ENCODE measurements at places on chromosomes 7 and 10.
A peak's percentile ranks its signal among the peaks of the same experiment; 100 is the strongest.

DNA sequence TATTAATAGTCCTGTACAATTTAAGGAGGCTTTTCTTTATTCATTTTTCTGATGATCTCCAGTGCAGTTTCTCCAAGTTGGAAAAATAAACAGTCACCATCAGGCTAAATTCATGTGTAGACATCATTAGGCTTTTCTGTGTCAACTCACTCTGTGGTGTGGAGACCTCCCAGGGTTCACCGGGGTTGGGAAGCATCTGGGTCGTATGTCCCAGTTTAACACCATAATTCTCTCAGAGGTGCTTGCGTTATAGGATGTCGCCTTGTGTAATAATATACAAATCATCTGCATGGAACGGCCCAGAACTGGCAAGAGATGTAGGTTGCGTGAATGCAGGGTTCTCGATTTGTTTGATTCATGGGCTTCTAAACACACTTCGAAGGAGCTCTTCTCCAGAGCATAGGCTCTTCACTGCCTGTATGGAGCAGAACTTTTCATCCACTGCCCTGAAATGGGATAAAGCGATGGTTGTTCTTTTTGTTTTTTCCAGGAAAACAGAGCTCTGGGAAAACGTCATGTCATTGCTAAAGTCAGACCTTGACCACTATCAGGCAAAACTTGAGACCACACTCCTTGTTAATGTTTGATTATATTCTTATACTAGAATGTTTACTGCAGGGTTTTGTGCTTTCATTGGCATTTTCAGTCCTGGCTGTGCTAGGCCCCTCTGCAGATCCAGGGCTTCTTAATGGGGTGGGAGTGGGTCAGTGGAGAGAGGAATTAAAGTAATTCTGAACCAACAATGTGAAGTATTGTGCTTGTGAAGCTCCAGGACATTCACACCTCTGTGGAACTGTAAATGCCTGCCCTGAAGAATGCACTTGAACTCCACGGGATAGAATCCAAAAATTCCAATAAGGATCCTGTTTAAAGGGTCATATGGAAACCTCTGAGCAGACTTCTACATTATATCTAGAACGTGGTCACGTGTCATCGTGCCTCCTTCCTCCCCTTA, 172.8 kb downstream of the TRIL start:
- DNase-seq, result no peak

DNA sequence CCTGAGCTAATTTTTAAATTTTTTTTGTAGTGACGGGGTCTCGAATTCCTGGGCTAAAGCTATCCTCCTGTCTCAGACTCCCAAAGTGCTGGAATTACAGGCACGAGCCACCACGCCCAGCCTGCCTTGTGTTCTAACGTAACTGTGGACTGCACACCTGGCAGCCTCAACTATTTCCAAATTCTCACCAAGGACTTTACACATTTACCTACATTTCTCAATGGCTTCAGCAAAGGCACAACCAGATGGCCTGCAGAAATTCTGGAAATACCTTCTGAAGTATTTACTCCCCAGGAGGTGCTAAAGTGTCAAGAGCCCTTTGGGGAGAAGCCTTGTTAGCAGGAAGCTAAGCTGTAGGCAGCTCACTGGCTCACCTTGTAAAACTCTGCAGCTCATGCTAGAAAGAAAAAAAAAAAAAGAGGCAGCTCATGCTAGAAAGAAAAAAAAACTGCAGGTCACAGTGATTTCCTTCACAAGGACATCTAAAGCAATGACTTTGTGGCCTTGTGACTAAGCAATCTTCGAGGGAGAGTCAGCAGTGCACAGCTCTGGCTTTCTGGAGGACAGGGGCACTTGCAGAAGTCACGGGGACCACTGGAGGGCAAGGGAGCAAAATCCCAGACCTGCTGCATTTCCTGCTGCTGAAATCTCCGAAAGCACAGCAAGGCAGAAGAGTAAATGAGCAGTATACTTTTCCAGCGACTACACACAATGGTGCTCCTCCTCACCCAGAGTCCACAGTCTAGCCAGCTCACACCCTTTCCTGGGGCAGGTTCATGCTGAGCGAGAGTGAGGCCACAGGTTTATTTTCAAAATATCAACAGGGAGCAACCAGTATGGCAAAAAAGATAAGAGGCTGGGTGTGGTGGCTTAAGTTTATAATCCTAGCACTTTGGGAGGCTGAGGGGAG, 40.4 kb downstream of the BAIAP2L1 start:
- DNase-seq, result no peak

GRCh38 chr10:11522821-11523245, 88.6 kb downstream of the USP6NL start:
- no peak for DNase-seq

DNA sequence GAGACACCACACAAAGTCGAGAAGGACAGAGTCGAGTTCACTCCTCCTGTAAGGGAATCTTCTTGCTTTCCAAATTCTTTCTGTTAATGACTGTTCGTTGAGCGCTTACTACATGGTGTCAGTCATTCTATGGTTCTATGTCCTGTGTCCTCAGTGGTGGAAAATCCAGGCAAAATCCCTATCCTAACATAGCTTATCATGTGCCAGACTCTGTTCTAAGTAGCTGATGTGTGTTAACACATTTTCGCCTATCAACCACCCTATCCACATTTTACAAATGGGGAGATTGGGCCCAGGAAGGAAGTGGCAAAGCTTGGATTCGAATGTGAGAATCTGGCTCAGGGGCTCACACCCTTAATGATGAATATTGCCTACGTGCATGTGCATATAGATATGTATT, 280.1 kb downstream of the GATA3 start:
- no peak for DNase-seq

DNA sequence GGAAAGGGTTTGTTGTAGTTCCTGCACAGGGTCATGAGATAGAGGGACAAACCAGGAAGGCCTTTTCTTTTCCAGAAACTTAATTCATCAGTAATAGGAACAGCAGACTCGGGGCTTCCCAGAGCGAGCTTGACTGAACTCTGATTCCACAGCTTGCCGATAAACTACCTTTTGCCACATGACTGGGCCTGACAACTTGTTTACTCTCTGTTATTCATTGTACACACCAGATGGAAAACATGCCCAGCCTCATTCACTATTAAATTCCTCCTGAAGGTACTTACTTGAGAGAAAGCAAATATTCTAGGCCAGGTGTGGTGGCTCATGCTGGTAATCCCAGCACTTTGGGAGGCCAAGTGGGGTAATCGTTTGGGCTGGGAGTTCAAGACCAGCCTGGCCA, 77.1 kb upstream of the FGFR2 start:
- DNase-seq, result no peak

- no peak for DNase-seq
These were observed 1.7 kb upstream of the DPYSL4 start for GRCh38 chr10:132184816-132185593.

- DNase-seq, result no peak
These were observed 244.4 kb downstream of the ZWINT start for GRCh38 chr10:56116684-56117083.

DNA sequence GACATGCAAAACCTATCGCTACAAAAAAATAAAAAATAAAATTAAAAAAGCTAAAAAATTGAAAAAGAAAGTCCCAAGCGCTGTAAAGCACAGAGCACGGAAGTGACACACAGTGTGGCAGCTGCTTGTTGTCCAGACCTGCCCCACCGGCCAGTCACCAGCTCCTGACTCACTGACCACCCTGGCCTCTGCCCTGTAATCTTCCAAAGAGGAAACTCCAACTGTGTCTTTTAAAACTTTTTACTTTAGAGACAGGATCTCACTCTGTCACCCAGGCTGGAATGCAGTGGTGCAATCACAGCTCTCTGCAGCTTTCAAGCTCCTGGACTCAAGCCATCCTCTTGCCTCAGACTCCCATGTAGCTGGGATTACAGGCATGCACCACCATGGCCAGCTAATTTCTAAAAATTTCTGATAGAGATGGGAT, 23.6 kb downstream of the GNA12 start:
- DNase-seq, result no peak

GRCh38 chr7:50530766-50531165, 34.4 kb downstream of the DDC start:
- DNase-seq, result no peak

DNA sequence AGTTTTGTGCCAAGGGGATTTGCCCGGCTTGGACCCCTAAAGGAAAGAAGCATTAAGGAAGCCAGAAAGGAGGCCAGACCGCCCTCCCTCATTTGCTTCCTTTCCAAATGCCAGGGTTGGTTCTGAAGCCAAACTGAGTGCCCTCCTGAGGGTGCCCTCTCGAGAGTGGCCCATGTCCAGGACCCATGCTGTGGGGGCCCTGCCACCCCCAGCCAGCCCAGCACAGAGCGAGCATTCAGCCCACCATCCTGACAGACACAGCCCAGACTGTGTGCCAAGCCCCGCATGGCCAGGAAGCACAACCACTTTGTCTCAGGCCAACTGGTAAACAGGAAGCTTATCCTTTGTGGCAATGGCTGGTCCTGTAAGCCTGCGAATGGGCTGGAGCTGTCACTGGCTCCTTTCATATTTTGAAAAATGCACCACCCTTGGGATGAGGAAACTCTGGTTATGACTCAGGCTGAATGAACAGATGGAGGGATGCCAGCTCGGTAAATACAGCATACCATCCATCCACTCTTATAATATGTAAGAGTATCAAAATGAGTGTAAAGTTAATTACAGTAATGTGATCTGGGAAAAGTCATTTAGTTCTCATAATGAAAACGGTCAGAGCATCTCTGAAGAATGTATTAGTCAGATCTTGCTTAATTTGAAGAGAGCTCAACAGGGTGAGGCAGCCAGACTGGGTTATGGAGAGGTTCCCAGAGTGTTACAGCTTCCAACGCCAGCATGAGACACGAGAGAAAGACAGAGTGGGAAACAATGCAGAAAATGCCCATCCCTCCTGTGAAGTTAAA, 65.0 kb downstream of the STK17A start:
- peak; percentile 19 for DNase-seq

- no peak for DNase-seq
These were observed 129.0 kb upstream of the AGR3 start for GRCh38 chr7:17010637-17011300.

DNA sequence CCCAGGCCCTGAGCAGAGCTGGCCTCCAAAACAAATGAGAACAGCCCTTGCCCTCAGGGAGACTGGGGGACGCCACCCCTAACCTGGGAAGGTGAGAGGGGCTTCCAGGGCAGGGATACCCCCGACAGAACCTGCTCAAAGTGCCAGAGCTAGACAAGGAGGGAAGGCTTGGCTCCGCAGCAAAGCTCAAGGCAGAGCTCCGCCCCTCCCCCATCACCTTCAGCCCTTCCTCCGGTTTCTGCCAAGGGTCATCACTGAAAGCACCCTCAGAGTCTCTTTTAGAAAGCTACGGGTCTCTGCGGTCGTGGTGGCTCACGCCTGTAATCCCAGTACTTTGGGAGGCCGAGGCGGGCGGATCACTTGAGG, 73.4 kb upstream of the CUX1 start:
- no peak for DNase-seq

- DNase-seq, result no peak
These were observed 520.2 kb downstream of the DNAJB6 start for GRCh38 chr7:157856873-157857577.

- no peak for DNase-seq
These were observed 1.2 kb upstream of the CHAT start for GRCh38 chr10:49612513-49613164.

DNA sequence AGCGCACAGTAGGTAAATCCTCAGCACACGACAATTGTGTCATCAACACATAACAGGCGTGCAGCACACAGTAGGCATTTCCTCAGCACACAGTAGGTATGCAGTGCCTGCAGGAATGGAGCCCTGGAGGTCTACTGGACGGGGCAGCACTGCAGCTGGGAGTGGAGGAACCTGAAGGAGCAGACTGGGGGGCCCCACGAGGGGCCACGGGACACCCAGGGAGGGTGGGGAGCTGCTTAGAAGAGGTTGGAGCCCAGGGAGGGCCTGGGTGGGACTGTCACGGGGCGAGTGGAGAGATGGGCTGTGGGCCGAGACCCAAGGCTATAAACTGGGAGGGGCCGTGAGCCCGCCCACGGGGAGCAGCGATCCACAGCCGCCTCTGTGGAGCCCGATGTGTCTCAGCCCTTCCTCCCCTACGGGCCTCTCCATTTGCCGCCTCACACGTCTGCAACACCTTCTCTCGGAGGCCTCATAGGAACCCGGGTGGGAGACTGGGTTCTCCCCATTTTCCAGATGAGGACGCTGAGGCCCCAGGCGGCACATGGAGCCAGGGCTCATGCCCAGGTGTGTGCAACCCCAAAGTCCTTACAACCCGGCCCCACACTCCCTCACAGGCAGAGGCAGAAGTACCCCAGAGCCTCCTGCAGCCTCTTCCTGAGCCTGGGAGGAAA, 101.5 kb downstream of the MICALL2 start:
- DNase-seq, result no peak

DNA sequence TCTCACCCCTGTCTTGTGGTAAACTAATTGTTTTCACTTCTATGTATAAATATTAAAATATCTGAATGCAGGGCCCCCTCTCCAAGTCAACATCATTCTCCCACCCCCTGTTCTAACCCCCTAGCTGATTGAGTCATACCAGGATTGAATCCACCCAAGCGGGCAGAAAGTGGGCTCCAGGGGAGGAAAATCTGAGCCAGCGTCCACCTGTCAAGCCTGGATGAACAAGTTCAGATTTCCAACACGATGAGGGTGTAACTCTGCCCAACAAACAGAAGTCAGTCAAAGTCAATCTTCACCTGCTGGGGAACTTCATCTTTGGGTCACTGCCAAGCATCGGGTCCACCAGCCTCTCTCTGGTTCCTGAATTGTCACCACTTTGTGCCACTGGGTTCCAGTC, 162.9 kb upstream of the CELF2 start:
- DNase-seq, result no peak

DNA sequence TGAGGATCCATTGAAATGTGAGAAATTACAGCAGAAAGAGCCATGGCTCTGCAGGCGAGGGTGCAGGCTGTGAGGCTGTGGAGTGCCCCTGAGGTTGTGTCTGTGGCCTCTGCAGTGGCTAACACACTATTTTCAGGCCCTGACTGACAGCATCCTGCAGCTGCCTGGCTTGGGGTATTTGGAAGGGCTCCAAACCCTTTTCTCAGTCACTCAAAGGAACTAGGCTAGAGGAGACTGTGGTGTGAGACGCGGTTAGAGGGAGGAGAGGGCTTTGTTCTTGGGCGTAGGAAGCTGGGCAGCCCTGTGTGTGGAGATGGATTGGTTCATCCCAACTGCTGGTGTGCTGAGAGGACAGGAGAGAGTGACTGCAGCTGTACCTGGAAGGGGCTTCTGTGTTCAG, 134.9 kb downstream of the RAMP3 start:
- DNase-seq, result no peak

DNA sequence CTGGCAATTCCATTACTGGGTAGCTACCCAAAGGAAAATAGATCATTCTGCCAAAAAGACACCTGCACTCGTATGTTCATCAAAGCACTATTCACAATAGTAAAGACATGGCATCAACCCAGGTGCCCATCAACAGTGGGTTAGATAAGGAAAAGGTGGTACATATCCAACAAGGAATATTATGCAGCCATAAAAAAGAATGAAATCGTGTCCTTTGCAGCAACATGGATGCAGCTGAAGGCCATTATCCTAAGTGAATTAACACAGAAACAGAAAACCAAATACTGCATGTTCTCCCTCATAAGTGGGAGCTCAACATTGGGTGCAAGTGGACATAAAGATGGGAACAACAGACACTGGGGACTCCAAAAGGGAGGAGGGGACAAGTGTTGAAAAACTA, 93.2 kb downstream of the HIP1 start:
- DNase-seq, result no peak
